WTC11 (cell line): ENCODE measurements at places on chromosomes 1 and 21. TPM values are rescaled to one million over a fixed set of nuclear protein-coding genes. Genes with fewer than 3 reads are reported as not detected.

The UBE2U gene
- not detected in 3 replicates for total RNA-seq

DNA sequence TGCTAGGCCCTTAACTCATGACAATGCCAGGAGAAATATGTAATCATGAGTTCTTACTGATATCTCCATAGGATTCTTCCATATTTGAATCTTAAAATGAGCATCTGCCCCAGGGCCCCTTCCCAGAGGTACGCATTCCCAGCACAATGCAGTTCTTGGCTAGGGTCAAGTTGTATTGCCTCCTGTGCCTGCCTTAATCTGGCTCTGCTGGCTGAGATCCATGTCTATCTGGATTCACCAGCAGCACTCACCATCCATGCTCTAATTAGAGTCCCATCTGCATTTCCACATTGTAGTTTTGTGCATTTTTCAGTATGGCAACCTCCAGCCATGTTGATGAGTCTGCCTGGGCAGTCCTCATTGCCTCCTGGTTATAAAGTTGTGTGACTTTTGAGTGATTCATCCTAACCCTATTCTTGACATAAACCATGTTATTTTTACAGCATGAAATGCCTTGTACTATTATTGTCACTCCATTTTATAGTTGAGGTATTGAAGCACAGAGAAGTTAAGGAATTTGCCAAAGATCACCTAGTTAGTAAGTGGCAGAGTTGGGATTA, 55.9 kb downstream of the CAMSAP2 start:
- DNase-seq, result no peak

DNA sequence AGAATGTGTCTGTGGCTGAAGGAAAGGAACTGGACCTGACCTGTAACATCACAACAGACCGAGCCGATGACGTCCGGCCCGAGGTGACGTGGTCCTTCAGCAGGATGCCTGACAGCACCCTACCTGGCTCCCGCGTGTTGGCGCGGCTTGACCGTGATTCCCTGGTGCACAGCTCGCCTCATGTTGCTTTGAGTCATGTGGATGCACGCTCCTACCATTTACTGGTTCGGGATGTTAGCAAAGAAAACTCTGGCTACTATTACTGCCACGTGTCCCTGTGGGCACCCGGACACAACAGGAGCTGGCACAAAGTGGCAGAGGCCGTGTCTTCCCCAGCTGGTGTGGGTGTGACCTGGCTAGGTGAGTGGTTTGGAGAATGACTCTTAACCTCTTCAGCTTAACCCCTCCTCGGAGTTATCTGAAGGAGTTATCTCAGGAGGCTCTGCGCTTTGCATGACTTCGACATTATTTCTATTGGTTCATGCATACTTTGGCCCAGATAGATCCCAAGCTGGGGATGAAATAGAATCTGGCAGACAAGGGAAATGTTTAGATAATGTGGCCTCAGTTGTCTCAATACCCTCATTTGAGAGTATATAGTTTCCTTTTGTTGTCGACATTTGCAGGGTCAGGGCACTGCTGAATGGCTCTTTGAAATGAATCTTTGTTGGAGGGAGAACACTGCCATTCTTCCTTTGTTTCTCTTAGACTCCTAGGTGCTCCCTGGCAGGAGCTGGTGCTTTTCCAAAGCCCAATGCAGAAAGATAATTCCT, 39.7 kb downstream of the PTGFRN start:
- no peak for DNase-seq

- DNase-seq, result no peak
Measured at GRCh38 chr1:78210175-78210574, 164.4 kb downstream of the GIPC2 start.

The MYBPH gene
- total RNA-seq, result not detected in 3 replicates

DNA sequence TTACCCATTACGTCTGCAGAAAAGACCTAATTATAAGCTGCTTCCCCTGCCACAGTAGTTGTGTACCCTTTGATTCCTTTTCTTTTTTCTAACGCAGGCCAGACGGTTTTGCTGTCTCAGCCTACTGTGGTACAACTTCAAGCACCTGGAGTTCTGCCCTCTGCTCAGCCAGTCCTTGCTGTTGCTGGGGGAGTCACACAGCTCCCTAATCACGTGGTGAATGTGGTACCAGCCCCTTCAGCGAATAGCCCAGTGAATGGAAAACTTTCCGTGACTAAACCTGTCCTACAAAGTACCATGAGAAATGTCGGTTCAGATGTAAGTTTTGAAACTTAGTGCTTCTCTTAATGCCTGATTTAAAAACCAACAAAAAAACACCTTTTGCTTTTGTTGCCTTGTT, 35.8 kb downstream of the ATF6 start:
- peak; percentile 22 for DNase-seq

- no peak for DNase-seq
Measured at GRCh38 chr1:203311368-203312301, 6.3 kb downstream of the BTG2 start.

DNA sequence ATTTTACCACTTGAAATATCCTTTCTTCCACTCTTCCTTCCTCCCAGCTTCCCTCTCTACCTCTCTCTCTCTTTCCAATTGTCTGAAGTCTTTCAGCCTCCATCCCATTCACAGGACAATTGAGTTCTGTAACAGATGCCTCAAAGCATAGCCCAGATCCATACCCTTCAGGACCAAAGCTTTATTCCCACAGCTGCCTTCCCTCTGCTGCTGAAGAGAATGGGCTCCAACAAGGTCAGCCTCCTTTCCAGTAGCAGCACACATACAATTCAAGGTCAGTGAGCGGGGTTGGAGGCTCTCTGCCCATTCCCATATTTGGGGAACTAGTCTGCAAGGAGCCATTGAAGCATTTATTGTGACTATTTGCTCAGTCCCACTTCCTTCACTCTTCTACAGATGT, 179.9 kb downstream of the DPYD start:
- no peak for DNase-seq

The HTR1D gene
- 5.4 to 7.9 TPM (median 7.9 TPM) in 3 replicates for total RNA-seq

GRCh38 chr1:115183158-115183557, 93.9 kb upstream of the TSPAN2 start:
- peak; percentile 60 for DNase-seq

- no peak for DNase-seq
Measured at GRCh38 chr1:164773102-164773501, 214.1 kb downstream of the PBX1 start.

The PLA2G4A gene
- 1.3 to 1.5 TPM (median 1.4 TPM) in 3 replicates for total RNA-seq

DNA sequence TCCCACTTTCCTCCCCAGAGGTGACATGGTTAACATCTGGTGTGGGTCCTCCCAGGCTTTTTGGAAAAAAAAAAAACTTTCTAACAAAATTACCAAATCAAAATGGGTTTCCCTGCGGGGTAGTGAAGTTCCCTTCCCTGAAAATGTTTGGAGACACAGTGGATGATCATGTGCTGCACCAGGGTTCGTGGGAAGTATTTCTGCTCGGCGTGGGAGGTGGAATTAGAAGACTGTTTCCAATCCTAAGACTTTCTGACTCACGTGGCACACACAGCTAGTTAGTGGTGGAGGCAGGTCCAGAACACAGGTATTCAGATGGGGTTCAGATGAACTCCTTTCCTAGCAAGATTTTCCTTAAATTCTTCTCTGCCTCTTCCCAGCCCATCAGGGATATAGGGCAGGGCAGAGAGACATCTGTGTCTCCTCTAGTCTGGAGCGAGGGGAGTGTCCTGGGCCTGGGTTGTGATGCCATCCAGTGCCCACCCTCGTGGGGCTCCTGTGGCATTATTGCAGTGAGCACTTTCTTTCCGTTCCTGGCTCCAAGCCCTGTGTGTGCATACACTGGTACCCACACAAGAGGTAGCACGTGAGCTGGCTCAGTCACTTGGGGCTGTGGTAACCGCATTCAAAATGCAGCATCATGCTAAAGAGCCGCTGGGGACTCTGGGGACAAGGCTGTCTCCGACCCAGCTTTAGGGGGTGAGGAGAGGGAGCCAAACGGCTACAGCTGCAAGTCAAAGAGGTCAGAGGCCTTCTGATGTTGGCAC, 27.5 kb downstream of the KCNC4 start:
- DNase-seq, result no peak

DNA sequence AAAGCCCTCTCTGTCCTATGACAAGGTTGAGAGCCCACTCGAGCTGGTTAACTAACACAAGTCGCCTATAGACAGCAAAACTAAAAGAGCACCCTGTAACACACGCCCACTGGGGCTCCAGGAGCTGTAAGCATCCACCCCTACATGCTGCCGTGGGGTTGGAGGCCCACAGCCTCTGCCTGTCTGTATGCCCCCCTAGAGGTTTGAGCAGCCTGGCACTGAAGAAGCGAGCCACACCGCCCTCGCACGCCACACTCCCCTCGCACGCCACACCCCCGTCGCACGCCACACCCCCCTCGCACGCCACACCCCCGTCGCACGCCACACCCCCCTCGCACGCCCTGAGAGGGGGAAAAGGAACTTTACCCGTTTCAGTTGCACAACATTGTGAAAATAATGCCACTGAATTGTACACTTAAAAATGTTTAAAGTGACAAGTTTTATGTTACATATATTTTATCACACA, 13.2 kb upstream of the HMGCL start:
- peak; percentile 58 for DNase-seq

GRCh38 chr1:96510391-96510790, 211.2 kb upstream of the PTBP2 start:
- DNase-seq, result no peak

The OR6P1 gene
- total RNA-seq, result not detected in 3 replicates

- DNase-seq, result no peak
Measured at GRCh38 chr1:197811769-197812168, 36.5 kb upstream of the DENND1B start.

The TMEM269 gene
- 0.57 to 0.85 TPM (median 0.73 TPM) in 3 replicates for total RNA-seq

The PRR9 gene
- not detected in 3 replicates for total RNA-seq

GRCh38 chr1:104072915-104073371, 323.2 kb downstream of the AMY1C start:
- no peak for DNase-seq

DNA sequence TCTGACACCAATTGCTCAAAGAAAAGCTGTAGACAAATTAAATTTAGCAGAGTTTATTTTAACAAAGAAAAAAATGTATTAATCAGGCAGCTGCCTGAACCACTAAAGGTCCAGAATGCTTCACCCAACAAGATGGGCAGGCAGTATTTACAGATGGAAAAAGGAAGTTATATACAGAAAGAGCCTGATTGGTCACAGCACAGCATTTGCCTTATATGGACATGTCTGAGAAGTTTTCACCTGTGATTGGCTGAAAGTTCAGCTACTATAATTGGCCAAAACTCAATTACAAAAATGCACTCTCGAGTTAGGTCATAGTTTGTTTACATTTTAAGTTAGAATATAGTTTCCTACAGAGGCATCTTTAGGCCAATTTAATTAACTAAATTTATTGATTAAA, 15.1 kb upstream of the FMO1 start:
- no peak for DNase-seq
